Upper lobe of right lung (tissue), 1 donor: ENCODE measurements at places on chromosomes 3 and 15. TPM values are rescaled to one million over a fixed set of nuclear protein-coding genes. Genes with fewer than 3 reads are reported as not detected.
A peak's percentile ranks its signal among the peaks of the same experiment; 100 is the strongest.

PCOLCE2 gene
- total RNA-seq: 23.3 TPM

- peak; percentile 28 for DNase-seq
Observed at GRCh38 chr3:134054881-134055280, 25.2 kb upstream of the SLCO2A1 start.

DNA sequence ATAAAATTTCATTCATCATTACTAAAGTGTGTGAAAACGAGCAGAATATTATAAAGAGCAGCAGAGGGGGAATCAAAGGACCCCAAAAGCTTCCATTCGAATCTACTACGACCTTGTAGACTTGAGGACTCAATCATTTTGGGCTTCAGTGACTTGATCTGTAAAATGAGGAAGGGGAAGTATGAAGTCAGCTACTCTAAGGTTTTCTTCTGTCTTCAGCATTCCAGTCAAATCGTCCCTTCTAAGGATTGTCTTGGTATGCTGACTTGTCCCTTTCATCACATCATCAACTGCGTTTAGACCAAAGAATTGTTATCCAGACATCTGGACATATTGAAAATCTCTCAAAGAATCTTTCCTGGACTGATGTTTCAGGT lies 44.8 kb downstream of the PLD1 start:
- DNase-seq: no peak

GRCh38 chr3:70244422-70244821 lies 68.0 kb downstream of the MDFIC2 start:
- DNase-seq: no peak

DNA sequence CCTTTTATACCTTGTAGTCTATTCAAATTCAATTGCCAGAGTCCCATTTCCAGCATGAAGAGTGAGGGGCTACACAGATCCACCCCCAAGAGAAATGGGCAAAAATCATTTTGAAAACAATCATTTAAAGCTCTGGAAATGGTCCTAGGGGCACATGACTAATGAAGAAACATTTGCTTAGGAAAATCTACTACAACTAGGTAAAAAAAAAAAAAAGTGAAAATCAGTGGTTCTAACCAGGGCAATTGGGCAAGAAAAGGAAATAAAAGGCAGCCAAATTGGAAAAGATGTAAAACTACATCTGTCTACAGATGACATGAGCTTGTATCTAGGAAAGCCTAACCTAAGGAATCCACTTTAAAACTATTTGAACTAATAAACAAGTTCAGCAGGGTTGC lies 9.4 kb downstream of the IMPG2 start:
- DNase-seq: no peak

- DNase-seq: no peak
Observed at GRCh38 chr3:21938267-21938681, 187.3 kb upstream of the ZNF385D start.

DNA sequence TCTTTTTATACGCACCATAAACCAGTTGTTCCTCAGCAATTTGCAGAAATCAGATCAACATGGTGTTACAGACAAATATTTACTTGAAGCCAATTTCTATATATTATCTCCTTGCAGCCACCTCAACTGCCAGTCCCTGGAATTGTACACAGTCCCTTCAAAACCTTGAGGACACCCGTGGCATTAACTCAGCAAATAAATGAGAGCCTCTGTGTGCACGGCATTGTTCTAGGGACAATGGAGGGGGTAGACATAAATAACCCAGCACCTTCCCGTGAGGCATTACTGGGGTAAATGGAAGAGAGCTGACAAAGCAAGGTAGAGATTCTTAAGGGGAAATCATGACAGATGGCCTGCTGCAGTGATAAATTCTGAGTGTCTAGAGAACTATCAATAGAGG lies 12.5 kb downstream of the TM2D3 start:
- no peak for DNase-seq

- DNase-seq: no peak
Observed at GRCh38 chr3:97691354-97691753, 73.2 kb upstream of the ARL6 start.

DNA sequence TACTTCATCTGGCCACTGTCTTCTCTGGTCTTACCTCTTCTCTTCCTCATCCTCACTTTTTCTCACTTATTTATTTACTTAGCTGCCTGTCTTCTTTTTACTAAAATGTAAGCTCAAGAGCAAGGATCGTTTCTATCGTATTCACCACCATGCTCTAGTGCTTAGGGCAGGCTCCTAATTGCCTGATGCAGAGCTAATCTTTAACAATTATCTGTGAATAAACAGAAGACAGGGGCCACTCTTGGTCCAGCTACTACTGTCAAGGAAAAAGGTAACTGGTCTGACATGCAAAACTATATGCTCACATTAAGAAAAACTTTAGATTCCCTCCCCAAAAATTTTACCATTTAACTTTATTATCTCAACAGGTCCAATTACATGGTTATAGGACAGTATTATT lies 17.5 kb downstream of the PIK3R4 start:
- no peak for DNase-seq

DNA sequence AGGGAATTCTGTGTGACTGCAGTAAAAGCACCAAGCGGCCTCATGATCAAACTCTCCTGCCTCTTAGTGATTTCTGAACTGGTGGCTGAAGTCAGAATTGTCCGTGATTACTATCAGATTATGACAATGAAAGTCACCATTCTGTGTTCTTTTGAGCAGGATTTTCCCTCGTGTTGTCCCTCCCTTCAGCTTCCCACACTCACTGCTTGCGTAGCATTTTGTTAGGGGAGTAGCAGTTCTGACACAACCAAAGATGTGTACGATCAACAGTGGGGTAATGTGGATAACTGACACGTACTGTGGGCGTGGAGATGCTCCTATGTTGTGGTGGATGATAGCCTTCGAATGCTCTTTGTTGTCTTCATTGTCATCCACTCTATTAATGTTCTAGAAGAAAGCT lies 67.8 kb upstream of the ICE2 start:
- DNase-seq: no peak

GRCh38 chr3:65277798-65278197 lies 590.0 kb upstream of the ADAMTS9 start:
- no peak for DNase-seq

SAXO2 gene
- 1.7 TPM for total RNA-seq

CCNB2 gene
- 1.7 TPM for total RNA-seq

- DNase-seq: no peak
Observed at GRCh38 chr3:5663601-5664000, 476.1 kb downstream of the EDEM1 start.

DNA sequence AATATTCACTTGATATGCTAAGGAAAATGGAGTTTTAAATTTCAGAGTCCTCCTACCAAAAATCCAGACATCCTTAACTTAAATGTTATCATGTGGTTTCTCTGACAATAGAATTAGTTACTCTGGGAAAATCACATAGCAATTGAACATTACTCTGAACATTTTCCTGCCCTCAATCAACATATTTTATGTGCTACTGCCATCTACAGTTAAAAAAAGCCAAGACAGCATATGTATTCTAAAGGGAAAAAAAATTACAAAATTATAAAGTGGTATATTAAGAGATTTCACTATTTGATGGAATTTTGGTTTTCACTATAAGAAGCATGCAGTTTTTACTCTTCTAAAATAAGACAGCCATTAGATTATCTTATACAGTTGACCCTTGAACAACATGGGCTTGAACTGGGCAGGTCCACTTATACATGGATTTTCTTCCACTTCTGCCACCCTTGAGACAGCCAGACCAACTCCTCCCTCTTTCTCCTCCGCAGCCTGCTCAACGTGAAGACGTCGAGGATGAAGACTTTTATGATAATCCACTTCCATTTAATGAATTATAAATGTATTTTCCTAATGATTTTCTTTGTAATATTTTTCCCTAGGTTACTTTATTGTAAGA lies 122.3 kb downstream of the ATP1B3 start:
- no peak for DNase-seq

- no peak for DNase-seq
Observed at GRCh38 chr15:88894819-88895767, at the start of gene HAPLN3. Gene HAPLN3, minus strand, starts transcription at chr15:88895544. Its CDS starts 8,246 bp downstream, at chr15:88887298.

GRCh38 chr3:29609328-29609811 lies 328.5 kb downstream of the RBMS3 start:
- no peak for DNase-seq

DNA sequence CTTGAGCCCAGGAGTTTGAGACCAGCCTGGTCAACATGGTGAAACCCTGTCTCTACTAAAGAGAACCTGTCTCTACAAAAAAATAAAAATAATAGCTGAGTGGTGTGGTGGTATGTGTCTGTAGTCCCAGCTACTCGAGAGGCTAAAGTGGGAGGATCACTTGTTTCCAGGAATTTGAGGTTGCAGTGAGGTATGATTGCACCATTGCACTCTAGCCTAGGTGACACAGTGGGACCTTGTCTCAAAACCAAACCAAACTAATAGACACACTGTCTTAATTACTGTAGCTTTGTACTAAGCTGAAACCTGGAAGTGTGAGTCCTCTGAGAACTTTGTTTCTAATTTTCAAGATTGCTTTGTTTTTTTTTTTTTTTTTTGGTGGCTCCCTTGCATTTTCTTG lies 30.4 kb downstream of the MGA start:
- no peak for DNase-seq

- DNase-seq: no peak
Observed at GRCh38 chr15:41827290-41827879, 507 bp upstream of the JMJD7 start.

DNA sequence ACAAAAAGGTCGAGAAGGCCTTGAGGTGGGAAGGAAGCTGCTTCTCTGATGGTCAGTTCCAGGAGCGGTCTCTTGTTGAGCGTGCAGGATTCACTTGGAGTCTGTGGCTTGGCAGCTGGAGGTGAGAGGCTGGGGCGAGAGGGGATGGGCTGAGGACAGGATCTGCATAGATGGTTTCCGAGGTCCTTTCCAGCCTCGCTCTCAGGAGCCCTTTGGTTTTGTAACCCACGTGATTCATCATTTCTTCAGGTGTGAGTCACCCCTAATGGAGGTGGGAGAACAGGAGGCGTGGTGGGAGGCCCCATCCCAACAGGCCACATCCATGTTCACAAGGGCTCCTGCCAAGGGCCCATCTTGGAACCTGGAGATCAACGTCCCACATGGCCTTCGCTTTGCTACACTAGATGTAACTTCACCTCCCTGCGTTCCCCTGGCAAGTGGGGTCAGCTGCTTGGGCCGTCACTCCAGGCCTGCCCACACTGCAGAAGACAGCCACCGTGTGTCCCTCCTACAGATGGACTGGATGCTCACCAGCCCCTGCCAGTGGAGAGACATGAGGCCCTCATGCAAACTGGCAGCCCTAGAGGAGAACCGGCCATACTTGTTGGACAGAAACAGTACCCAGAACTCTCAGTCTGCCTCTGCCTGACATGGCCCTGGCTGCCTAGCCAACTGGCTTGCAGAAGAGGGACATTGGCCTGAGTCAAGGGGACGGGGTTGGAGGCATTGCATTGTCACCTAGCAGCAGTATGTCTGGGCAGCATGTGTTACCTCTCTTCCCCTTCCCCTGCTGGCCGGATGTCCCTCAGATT lies 1.6 kb upstream of the PCSK6 start:
- DNase-seq: no peak

- no peak for DNase-seq
Observed at GRCh38 chr3:63521657-63522056, 130.8 kb upstream of the SNTN start.

ADGRG7 gene
- not detected for total RNA-seq

SLC12A8 gene
- total RNA-seq: 11.8 TPM

CSNK1G1 gene
- total RNA-seq: 19.8 TPM

LRRIQ4 gene
- 0.29 TPM for total RNA-seq

EPHB3 gene
- total RNA-seq: 7.8 TPM

NEO1 gene
- 44.8 TPM for total RNA-seq

DNA sequence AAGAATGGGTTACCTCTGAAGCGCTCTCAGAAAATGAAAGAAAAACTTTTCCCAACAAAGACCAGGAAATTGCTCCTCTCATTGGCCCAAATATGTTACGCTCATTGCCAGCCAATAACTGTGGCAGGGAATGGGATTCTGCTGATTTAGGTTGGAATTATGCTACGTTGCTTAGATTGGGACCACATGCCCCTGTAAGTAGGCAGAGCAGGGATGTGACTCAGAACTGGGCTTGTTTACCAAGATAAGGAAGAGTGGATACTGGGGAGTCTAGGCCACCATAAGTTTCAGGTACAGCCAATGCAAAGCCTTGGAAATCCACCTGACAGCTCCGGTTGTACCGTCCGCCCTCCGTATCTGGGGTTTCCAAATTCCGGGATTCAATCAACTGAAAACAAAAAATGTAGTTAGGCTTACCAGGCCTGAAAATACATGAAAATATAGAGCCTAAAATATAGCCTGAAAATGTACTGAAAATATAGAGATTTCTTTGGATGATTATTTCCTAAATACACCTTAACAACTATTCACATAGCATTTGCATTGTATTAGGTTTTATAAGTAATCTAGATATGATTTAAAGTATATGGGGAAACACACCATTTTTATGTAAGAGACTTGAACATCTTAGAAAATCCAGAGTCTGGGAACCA lies 1.5 kb upstream of the TCF12 start:
- no peak for DNase-seq

DNA sequence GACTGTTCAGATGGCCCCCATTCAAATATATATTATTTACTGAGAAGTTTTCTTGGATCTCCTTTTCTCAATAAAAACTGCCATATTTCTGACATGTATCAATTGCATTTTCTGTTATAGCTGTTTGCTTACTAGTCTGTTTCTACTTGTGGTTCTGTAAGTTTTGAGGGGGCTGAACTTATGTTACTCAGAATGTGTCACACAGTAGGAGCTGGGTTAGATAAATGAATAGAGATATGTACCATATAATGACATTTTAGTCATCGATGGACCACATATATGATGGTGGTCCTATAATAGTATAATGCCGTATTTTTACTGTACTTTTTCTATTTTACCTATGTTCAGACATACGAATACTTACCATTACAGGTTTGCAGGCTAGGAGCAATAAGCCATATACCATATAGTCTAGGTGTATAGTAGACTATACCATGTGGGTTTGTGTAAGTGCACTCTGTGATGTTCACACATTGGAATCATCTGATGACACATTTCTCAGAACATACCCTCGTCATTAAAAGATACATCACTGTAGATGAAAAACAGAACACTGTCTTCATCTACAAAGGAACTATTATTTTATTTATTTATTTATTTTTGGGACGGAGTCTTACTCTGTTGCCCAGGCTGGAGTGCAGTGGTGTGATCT lies 22.3 kb downstream of the PPP4R2 start:
- no peak for DNase-seq

- DNase-seq: no peak
Observed at GRCh38 chr15:89593018-89593417, 17.7 kb downstream of the TICRR start.
